NCI-H1092 treated with DMSO at 0.1 percent for 48 hours (cell line): ENCODE measurements at places on chromosomes 2 and 18.

GRCh38 chr18:76464281-76465259, 30.5 kb downstream of the ZNF516 start:
- DNase-seq, result no peak

- DNase-seq, result no peak
Observed at GRCh38 chr2:162828545-162828944, 10.0 kb downstream of the KCNH7 start.

DNA sequence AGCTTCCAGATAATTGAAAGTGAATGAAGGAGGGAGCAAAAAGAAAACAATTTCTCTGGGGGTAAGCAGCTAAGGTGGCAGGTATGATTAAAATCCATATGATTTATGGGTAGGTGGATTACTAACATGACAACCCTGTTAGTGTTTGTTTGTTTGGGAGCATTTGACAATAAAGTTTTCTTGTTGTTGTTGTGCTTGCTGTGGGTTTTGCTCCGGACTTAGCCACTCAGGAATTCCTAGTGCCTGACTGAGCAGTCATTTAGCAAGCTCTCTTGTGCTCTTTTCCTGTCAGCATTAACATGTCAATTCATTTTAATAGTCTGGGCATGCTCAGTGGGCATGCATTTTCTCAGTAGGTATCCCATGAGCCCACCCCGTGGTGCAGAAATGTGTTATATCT, 674.8 kb upstream of the ZEB2 start:
- no peak for DNase-seq

- no peak for DNase-seq
Observed at GRCh38 chr2:98296440-98296839, 49.8 kb upstream of the CNGA3 start.

DNA sequence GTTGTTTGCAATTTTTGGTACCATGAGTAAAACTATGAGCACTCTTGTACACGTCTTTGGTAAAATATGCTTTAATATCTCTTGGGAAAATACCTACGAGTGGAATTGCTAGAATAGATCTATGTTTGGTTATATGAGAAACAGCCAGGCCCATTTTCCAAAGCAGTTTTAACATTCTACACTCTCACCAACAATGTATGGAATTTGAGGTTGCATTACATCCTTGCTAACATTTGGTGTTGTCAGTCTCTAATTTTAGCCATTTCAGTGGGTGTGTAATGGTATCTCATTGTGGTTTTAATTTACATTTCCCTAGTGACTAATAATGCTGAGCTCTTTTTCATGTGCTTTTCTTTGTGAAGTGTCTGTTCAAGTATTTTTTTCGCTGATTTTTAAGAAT, 118.9 kb upstream of the TCF4 start:
- no peak for DNase-seq

- DNase-seq, result no peak
Observed at GRCh38 chr2:145022666-145023333, 502.9 kb upstream of the ZEB2 start.

DNA sequence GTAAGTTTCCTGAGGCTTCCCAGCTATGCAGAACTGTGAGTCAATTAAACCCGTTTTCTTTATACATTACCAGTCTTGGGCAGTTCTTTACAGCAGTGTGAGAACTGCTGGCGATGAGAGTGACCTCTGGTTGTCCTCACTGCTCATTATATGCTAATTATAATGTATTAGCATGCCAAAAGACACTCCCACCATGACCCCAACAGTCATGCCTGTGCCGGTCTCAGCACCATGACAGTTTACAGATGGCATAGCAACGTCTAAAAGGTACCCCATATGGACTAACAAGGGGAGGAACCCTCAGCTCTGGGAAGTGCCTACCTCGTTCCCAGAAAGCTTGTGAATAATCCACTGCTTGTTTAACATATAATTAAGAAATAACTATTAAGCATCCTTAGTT, 8.1 kb upstream of the IL1A start:
- DNase-seq, result no peak

DNA sequence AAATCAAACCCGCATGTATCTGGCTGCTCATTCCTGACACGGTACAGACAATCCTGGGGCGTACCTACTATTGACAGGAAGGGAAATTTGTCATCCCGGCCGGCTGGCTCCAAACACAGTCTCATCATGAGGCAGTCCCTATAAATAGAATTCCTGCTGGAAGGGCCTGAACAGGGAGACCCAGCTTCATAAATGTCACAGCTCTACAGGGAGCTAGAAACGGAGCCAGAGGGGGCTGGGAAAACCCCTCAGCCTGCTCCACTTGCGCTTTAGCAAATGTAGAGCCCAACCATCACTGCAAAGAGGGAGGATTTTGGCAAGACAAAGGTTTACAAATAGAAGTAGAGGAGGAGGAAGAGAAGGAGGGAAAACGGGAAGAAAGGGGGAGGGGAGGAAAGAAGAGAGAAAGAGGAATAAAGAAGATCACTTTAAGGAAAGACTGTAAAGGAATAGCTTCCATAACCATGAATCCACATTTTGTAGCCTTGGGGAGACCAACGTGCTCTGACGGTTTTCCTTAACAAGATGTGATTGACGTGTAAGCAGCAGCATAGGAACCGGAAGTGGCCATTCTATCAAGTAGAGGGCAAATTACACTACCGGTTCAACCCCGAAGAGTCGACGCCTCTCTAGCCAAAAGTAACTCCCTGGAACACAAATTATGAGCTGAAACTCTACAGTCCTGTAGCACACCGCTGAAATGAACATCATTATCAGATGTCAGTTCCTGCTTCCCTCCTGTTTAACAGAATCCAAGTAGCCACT, 56.8 kb upstream of the TTN start:
- no peak for DNase-seq

- DNase-seq, result no peak
Observed at GRCh38 chr2:9653485-9654271, 22.9 kb upstream of the YWHAQ start.

GRCh38 chr2:168174756-168175155, 72.6 kb downstream of the STK39 start:
- DNase-seq, result no peak

DNA sequence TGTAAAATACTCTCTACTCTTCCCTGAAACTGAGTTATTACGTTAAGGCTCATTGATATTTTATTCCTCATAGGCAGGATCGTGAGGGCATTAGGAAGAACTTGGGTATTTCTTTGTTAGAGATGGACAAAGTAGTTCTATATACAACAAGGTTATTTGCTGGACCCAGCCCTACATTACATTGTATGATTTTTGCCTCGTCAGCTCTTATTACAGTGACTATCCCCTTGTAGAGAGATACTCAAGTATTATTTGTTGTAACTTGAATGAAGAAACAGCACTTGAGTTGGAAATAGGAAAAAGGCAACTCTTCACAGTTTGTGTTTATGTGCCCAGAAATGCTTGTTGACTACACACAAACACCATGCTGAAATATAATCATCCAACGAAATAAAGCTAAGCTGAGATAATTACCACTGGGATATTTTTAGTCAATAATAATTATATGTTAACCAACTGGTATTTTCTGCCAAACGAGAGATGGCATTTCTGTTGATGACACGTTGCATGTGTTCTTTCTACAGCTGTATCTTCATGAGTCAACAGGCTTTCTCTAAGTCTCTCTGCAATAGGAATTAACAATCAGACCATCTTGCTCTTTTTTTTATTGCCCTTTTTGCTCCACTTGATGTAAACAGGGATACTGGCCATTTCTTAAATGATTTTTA, 947.6 kb downstream of the DPP10 start:
- no peak for DNase-seq

GRCh38 chr2:157194097-157194688, 63.3 kb upstream of the GALNT5 start:
- DNase-seq, result peak; percentile 31

DNA sequence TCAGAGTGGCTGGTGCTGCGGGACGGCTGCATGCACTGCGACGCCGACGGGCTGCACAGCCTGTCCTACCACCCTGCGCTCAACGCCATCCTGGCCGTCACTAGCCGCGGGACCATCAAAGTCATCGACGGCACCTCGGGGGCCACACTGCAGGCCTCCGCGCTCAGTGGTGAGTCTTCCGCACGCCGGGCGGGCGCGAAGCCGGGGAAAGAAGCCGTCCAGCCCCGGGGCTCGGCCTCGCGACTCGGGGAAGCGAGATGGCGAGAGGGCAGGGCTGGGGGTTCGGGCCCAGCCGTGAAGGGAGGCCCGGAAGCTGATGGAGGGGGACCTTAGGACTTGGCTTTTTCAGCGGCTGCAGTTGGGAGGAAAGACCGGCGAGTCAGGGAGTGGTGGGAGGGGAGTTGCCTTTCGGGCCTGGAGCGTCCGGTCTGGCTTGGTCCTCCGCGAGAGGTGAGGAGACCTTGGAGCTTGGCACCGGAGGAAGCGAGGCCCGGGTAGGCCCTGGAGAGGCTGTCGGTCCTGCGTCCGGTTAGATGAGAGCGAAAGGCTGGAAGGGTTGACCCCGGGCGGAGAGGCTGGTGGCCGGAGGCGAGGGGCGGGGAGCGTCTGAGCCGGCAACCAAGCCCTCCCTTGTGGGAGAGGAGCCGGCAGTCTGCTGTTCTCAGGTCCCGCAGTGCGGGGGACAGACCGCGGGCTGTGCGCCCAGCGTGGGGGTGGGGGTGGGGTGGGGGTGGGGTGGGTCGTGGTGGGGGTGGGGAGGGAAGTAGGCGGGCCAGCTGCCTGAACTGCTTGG, 691 bp downstream of the BIRC6 start:
- DNase-seq, result peak; percentile 4

DNA sequence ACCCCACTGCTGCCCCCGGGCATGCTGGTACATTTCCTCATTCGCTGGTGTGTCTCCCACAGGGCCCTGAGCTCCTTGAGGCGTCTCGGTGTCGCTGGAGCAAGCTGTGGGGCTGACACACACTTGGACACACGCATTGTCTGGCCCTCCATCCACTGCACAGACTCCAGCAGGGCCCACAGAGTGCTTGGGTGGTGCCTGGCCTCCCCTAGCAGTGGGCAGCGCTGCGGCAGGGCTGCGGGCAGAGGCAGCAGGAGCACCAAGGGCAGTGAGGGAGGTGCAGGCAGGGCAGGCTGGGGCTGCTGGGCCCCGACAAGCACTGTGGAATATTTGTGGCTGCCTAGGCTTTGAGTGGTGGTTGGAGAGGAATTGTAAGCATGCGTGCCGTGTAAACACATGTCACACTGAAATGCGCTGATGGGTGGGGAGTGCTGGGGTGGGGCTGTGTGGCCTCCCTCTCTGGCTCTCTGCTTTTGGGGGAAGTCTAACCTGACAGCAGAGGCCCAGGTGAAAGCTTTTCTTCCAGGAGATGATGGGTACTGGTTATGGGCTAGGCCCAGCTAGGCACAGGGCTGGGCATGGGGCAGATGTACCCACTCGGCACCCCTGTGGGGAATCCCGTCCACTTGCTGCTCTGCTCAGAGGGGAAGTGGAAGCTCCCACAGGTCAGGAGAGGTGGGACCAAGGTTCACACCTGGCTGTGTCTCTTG, 55.5 kb upstream of the HS6ST1 start:
- no peak for DNase-seq

DNA sequence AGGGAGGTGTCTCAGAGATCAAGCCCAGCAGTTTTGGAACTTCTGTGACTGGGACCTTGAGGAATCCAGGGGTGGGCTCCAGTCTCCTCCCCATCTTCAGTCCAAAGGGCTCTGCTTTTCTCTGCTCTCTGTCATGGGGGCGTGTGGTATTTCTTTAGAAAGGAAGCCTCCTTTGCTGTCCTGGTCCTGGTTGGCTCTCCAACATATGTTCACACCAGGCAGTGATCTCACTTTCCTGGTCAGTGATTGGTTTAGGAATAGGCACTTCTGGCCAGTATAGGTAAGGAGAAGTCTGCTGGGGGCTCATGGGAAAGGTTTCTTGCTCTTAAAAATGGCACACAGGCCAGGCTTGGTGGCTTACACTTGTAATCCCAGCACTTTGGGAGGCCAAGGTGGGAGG, 115.5 kb upstream of the HAAO start:
- DNase-seq, result no peak

- DNase-seq, result no peak
Observed at GRCh38 chr2:42979416-42979869, 187.1 kb upstream of the HAAO start.

DNA sequence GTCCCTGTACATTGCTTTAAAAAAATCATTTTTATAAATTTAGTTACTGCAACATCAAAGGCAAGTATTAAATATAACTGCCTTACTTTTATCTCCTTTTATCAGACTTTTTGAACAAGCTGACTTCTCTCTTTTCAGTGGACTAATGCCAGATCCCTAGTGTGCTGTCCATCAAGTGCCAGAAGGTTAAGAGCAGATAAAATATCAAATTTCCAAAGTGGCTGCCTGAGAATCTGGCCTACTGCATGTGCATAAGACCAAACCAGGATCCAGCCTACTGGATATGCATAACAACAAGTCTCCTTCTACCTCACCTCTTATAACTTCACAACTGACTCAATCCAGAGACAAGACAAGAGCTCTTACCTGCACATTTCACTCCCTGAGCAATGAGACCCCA, 59.8 kb upstream of the CHRNA1 start:
- no peak for DNase-seq

DNA sequence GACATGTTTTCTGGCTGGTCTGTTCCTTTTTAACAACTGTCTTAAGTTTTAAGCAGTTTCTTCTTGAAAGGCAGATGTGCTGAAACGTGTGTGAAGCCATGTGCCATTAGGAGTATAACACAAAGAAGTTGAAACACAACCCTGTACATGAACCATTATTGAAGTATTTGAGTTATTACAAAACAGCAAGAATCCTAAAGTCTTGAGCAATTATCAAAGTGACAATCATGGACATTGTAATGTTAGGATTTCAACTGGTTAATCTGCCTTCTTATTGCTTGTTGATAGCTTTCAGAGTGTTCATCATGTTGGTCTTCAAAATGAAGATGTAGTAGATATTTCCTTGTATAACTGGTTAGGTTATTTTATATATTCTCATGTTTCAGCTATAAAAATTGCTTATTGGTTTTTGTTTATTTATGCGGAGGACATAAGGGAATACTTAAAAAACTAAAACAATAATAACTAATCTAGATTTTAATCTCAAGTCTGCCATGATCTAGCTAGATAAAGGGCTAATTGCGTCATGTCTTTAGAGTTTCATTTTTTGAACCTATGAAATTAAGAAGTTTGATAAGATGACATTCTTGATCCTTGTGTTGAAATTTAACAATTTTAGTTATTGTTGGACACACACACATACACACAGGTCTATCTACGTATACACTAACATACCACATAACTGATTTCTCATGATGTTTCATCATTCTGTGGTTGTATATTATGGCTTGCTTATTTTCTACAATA, 21.1 kb downstream of the PPP1R1C start:
- no peak for DNase-seq

GRCh38 chr18:62183578-62184195, 3.2 kb downstream of the PIGN start:
- peak; percentile 60 for DNase-seq

DNA sequence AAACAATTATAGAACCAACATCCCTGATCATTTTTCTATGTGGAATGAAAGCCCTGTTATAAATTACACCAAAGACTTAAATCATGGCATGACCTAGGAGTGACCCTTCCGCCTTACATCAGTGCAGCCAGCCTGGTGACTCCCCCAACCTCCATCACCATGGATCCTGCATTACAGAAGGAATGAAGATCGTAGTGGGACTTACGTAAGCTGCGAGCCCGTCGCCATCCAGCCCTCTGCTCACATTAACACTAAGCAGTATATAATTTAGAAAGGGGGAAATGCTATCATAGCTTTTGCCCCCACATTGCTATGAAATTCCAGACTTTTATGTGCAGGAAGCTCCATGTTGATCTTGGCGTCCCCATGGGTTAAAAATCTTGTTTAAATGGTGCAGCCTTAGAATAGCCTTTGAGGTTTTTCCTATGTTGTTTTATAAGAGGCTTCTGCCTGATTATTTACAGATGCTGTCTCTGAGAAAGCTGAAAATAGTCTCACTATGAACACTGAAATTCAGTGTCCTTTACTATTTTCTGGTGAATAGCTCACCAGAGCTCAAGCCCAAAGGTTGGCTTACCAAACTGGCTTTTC, 76.3 kb downstream of the COLEC12 start:
- DNase-seq, result no peak
